C1 segment of cervical spinal cord (tissue), 14 donors: ENCODE measurements at places on chromosomes 5 and 9.

DNA sequence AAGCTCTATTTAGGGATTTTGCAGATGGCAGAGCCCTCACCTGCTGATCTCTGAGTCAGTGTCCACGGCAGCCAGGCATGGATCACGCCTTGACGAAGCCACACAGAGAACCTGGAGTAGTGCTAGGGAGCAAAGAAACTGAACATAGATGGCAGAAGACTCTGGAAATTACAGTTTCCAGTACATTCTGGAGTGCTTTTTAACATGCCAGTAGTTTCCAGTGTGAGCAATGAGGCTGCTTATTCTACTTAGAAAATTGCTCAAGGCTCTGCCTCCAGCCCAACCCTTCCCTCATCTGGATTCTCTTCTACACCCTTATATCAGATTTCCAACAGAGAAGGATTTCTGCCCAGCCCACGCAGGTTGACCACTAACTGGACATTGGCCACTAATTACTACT, 203.3 kb downstream of the ADAMTS12 start:
- no peak for DNase-seq

- DNase-seq = no peak
Observed at GRCh38 chr9:16625161-16625631, 245.3 kb downstream of the BNC2 start.

GRCh38 chr5:144247131-144247530, 76.5 kb downstream of the KCTD16 start:
- no peak for DNase-seq

GRCh38 chr9:126459126-126459525, 132.5 kb downstream of the MVB12B start:
- DNase-seq = peak; percentile 37

DNA sequence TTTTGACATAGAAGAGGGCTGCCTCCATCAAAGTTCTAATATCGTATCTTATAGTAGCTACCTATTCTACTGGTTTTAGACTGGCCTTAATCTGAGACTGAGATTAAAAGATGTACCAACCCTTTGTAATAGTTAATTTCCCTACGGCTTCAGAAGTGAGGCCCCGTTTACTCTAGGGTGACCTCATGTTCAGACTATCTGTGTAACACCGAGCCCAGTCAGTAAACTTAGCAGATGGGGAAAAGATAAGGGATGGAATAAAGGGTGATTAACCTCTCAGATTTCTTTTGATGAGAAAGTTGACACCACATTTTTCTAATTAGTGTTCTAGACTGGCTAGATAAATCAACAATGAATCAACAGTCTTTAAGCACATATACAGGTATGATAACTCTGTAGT, 283.1 kb downstream of the KCTD16 start:
- no peak for DNase-seq
